ENCODE measurements at places on chromosomes 12 and 14.

DNA sequence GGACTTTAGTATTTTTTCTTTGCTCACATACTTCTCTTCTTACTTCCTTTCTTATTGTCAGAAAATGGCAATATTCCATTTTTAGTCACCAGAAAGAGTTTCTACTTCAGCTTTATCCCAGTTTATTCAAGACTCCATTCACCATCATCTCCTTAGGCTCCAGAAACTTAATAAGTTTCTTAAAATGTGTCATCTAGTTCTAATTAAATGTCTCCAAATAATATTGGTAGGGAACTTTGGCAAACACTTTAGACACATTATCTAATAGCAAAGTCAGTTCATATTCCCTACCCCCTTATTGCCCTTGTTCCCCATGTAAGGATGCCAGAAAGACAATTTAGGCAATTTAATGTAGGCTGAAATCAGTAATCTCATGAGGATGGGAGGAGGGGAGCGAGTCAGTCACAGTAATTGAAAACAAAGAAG is 15.1 kb downstream of the EPYC start:
- no peak for DNase-seq

- no peak for DNase-seq
Measured at GRCh38 chr14:21229821-21230220, 39.4 kb downstream of the HNRNPC start.

DNA sequence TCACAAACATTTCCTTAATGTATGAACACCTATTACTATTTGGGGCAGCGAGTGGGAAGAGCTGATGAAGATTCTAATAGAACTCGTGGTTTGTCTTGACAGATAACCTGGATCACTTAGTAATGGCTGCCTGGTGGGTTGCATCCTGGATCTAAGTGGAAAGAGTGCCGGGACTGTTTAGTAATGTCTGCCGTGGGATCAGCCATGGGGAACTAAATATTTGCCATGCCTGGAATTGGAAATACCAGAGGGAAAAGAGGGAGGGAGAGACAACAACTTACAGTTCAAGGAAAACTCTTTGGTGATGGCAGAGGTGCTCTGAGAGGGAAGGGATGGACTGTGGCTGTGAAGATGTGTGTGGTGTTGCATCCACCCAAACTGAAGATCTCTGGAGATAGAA is 21.3 kb upstream of the CCDC63 start:
- DNase-seq = no peak

DNA sequence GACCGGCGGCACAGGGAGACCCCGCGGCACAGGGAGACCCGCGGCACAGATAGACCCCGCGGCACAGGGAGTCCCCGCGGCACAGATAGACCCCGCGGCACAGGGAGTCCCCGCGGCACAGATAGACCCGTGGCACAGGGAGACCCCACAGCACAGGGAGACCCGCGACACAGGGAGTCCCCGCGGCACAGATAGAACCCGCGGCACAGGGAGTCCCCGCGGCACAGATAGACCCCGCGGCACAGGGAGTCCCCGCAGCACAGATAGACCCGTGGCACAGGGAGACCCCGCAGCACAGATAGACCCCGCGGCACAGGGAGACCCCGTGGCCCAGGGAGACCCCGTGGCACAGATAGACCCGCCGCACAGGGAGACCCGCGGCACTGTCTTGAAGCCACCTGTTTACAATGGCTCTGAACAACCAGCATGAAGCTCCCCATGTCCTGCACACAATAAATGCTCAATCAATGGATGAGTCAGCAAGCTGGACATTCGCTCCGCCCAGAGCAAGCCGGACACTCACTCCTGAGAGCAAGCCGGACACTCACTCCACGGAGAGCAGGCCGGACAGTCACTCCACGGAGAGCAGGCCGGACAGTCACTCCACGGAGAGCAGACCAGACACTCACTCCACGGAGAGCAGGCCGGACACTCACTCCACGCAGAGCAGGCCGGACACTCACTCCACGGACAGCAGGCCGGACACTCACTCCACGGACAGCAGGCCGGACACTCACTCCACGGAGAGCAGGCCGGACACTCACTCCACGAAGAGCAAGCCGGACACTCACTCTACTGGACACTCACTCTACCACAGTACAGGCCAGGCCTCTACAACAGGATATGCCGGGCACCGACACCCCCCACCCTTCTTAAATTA is 121.9 kb downstream of the RFLNA start:
- no peak for DNase-seq

DNA sequence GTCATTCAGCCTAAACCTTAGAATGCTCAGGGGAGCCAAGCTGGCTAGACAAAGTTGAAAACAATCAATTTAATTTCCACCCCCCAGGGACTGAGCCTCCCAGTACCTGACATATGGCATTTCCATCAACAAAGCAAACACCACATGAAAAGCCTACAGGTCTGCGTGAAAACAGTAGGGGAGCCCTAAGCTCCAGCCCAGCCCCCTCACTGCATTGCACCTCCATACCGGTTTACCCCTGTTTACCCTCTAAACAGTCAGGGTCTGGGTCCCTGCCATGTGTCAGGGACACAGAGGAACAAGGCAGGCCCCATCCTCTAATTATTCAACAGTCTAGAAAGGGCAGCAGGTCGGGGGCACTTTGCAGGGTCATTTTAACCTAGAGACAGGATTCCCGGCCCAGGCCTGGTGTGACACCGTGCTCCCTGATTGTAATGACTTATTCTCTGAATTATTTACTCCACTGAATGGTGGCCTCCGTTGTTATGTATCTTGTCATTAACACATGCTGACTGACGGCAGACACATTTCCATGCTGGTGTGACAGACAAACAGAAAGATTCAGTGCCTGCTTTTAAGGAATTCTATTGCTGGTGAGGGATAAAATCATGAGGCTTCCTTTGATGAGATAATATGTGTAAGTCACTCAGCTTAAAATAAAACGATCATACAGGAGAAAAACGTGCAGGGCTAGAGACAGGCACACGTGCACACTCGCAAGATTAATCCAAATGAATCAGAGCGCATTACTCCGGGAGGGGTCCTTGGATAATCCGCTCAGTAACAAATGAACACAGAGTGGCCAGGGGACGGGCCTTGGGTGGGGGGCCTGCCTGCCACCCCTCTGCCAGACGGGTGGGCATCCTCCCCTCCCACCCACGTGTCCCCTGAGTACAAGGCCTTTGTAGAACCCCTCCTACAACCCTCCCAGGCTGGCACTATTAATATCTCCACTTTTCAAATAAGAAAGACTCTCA is 23.2 kb downstream of the CCDC88C start:
- no peak for DNase-seq

DNA sequence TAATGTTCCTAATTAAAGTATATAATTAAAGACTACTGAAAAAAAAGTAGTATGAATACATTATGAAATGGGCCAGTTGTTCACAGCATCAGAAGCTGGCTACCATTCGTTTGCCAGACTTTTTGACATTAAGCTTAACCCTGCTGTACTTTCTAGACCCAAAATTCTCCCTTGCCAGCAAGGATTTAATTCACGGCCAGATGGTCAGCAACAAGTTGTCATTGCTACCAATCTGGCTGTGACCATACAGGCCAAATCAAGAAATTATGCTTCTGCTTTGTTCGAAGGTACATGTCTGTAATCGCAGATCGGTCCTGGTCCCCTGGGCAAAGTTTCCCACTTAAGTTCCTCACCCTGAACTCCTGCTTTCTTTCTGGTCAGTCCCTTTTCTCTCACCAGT is 217.7 kb upstream of the ATXN7L3B start:
- DNase-seq = no peak

DNA sequence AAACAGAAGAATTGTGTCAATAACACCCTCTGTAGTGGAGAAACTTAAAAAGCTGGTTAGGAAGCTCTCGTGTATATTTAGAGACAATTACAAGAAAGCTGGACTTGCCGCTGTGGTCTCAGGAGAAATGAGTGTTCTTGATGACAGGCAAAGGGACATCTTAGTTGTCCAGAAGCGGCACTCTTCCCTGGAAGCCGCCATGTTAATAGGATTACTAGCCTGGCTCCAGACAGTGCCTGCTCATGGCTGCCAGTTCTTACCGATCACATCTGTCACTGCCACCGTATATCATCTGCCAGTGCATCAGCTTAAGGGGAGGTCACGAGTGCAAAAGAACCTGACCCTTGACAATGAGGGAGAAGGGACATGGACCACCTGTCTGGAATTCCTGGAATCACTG is 48.9 kb downstream of the C14orf132 start:
- DNase-seq = no peak

- no peak for DNase-seq
Measured at GRCh38 chr14:47790477-47790876, 115.1 kb upstream of the MDGA2 start.

GRCh38 chr14:89194376-89194775 is 222.7 kb downstream of the FOXN3 start:
- DNase-seq = no peak

GRCh38 chr12:16392846-16393535 is 45.5 kb downstream of the MGST1 start:
- no peak for DNase-seq

DNA sequence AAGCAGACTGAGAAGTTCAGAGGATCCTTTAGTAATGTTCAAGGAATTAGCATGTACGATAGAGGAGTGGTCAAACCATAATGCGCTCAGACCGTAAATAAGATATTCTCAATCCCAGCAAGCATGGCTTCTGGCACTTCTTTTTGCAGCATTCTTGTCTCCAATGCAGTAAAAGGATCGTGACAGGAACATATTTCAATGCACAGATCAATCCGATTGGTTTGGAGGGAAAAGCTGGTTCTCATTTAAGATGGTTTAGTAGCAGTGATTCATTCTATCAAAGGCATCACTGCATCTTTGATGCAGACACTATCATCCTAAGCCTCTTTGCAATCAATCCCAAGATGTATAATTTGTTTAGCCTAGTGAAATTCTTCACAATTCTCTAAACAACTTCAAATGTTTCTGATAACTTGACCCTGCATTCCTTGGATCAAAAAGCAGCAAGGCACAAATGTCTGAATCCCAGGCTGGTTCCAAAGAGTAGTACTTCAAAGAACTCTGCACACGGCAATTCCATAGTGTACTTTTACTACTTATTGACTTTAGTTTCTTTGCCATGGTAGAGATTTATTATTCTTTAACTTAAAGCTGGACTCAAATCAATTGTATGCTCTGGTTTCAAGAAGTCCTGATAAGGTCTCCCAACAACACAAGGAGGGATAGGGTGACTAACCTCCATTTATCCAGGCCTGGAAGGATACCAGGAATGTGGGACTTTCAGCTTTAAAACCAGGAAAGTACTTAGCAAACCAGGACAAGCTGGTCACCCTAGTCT is 96.8 kb upstream of the MDM1 start:
- DNase-seq = no peak

GRCh38 chr14:60092526-60092920 is 800 bp downstream of the PCNX4 start:
- DNase-seq = peak; percentile 50

GRCh38 chr14:21048638-21049037 is 6.5 kb downstream of the RNASE7 start:
- no peak for DNase-seq

GRCh38 chr14:61654026-61654425 is 41.3 kb upstream of the HIF1A start:
- DNase-seq = no peak

DNA sequence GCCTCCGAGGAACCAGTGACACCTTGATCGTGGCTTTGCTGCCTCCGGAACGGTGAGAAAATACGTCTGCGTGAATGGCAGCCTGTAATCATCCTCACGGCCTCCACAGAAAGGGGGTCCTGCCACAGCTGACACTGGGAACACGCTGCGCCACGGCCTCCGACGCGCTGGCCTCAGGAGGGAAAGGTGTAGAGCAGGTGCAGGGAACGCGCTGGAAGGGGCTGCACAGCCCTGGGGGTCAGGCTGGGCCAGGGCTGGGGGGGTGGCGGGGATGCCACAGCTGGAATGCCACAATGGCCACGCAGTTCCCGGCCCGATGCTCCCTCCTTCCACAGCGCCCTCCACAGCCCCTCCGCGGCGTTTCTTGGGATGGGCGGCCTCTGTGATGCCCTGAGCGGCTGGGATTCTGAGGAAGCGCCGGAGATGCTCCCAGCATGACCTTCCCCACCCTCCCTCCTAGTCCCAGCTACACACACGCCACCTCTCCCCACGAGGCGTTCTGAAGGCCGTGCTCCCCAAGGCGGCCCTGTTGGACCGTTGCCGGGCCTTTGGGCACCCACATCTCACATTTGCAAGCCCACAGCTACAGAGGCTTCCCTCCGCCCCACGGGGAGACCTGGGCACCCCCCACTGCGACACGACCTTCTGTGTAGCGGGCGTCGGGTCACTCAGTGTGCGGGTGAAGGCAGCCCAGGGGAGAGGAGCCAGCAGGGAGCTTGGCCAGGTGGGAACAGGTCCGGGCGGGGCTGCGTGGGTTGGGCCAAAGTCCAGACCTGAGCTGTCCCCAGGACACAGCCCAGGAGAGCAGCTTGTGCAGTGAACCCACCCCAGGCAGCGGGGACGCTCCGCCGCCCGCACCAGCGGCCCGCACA is 31.8 kb upstream of the GALNT9 start:
- no peak for DNase-seq

All from femur (tissue), 1 donor.